Caco-2 (cell line): ENCODE measurements at places on chromosomes 13 and 19.

- no peak for DNase-seq
These were observed 78.4 kb downstream of the IRS2 start for GRCh38 chr13:109707742-109708617.

DNA sequence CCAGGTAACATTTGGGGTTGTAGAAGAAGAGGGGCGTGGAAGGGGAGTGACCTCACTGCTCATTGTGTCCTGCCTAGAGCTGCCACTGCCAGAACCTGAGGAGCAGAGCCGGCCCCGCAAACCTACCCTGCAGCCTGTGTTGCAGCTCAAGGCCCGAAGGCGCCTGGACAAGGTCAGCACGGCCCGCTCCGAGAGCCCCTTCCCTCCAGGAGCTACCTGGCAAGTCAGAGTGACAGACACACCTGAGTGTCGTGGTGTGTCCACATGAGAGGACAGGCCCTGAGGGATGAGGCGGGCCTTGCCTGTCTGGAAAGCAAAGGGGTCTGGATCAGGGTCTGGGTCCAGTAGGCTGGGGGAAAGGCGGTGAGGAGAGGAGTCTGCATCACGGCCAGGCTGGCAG lies 6.8 kb downstream of the KMT2B start:
- DNase-seq: no peak

DNA sequence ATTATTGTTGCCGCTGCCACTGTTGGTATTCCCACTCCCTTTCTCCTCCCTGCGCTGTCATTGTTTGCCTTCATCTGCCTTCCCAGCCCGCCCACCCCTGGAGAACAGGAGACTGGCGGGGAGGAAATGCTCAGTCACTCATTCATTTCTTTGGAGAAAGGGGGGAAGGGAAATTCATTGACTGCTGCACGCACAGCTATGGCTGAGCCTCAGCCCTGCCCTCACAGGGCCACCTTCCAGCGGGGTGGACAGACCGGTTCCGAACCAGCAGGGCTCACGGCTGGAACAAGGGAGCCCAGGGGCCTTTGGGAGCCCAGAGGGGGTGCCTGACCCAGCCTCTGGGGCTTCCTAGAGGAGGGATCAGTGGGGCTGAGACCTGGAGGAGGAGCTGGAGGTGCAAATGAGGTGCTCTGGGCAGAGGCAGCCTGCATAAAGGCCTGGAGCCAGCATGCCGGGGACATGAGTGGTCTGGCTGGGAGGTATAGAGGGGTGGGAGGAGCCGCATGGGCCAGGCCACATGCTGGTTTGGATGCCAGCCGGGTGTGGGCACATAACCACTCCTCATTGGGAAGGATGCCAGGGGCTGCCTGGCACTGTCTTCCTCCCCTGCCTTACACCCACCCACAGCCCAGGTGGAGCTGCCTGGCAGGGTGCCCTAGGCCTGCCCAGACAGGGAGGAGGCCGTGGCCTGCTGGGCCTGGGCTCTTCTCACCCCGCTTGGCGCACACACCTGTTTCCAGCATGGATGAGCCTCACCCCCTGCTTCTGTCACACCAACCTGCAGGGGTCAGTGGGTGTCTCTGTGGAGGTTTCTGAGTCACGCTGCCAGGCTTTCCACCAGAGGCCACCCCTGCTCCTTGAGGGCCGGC lies 26.8 kb downstream of the PPP5C start:
- no peak for DNase-seq

DNA sequence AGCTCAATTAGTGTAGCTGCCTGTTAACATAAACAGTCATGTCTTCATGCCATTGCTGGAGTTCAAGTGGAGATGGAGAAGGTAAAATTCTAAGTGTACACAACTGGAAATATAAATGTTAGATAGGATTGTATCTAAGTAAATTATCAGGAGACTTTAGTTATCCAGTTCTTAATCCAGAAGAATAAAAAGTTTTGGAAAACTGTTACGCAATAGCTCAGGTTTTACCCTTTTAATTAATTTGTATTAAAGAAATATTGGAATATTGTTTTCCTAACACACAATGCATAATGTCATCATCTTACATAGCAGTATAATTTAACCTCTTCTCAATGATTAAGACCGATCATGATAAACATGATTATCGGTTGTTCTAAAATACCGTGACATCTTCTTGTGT lies 2.8 kb downstream of the SLC10A2 start:
- no peak for DNase-seq

GRCh38 chr19:37999309-38000213 lies 92.6 kb downstream of the SIPA1L3 start:
- DNase-seq: no peak

DNA sequence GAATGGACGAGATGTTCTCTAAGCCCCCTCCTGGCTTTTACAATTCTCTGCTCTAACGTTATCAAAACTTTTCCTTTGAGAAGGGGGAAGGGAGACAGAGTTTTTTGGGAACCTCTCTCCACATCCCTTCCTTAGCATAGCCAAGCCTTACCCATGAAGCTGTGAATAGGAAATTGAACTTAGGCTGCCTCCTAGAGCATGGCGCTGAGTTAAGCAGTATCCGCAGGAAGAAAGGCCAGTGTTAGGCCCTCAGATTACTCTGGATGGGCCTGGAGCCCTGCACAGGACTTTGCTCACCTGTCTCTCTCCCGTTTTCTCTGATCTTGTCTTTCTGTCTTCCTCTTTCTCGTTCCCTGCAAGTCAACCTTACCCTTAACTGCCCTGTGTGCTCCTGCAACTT lies 39.6 kb downstream of the CYP2B6 start:
- no peak for DNase-seq

DNA sequence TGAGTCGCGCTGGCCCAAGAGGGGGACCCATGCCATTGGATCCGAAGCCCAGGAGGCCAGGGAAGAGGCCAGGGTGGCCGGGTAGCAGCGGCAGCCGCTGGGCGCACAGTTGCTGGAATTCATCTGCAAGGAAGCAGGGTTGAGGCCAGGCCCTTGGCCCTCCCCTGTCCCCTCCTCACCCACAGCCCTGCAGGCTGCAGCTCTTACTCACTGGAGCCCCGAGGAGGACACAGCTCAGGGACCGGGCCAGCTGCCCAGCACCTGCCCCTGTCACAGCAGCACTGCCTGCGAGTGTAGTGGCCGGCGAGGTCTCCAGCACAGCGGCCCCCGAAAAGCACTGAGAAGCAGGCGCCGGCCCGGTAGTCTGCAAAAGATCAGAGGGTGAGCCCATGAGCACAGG lies 11.2 kb downstream of the FBN3 start:
- no peak for DNase-seq

GRCh38 chr13:114057166-114058050 lies 75.0 kb downstream of the RASA3 start:
- no peak for DNase-seq

DNA sequence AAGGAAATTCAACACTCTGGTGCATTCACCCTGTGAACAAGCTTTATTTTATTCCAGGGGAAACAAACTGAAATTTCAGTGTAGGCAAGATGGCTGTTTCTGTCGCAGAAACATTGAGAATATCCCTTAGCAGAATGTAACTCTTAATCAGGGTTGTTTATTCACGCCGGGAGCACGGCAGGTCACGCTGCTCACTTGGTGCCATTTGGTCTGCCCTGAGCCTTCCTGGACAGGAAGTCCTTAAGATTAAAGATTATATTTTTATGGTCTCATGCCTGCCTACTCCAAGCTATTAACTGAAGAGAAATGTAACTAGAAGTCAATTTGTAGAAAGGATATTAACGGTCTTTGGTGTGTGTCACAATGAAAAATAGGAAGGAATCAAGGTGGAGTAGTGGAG lies 185.3 kb upstream of the ARGLU1 start:
- no peak for DNase-seq

- peak; percentile 89 for DNase-seq
These were observed 67.8 kb downstream of the SPACA7 start for GRCh38 chr13:112443995-112444311.

GRCh38 chr13:30457306-30457891 lies 8.3 kb downstream of the HMGB1 start:
- DNase-seq: no peak

DNA sequence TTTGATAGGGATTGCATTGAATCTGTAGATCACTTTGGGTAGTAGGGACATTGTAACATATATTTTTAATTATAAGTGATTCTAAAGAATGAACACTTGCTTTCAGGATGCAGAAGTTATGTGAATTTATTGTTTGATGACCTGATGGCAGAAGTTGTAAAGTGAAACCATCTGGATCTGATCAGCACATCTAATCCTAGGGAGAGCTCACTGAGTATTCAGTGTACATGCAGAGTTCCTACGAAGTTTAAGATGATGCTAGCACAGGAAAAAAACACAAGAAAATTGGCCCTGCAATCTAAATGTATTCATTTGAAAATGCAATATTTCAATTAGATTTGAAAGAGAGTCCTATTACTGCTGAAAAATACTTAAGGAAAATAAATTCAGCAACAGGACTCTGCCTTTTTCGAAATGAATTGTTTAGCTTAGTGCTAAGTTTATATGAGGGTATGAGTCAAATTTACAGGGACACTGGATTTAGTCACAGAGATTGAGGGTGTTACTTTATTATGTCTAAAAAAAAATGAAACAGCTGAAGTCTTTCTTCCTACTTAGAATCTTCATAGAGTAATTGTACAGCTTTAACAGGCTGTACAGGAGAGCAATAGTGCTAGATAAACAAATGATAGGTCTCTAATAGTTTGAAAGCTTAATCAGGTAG lies 385.7 kb downstream of the DCT start:
- DNase-seq: no peak

GRCh38 chr19:33814181-33815165 lies 17.8 kb downstream of the KCTD15 start:
- DNase-seq: no peak

- no peak for DNase-seq
These were observed 853 bp upstream of the CACNA1A start for GRCh38 chr19:13507053-13507611.

- DNase-seq: no peak
These were observed 122.3 kb downstream of the URI1 start for GRCh38 chr19:30064348-30064699.

- DNase-seq: no peak
These were observed 2.0 kb downstream of the CAB39L start for GRCh38 chr13:49441846-49442245.

GRCh38 chr13:21234526-21234925 lies 58.1 kb downstream of the MRPL57 start:
- peak; percentile 51 for DNase-seq

DNA sequence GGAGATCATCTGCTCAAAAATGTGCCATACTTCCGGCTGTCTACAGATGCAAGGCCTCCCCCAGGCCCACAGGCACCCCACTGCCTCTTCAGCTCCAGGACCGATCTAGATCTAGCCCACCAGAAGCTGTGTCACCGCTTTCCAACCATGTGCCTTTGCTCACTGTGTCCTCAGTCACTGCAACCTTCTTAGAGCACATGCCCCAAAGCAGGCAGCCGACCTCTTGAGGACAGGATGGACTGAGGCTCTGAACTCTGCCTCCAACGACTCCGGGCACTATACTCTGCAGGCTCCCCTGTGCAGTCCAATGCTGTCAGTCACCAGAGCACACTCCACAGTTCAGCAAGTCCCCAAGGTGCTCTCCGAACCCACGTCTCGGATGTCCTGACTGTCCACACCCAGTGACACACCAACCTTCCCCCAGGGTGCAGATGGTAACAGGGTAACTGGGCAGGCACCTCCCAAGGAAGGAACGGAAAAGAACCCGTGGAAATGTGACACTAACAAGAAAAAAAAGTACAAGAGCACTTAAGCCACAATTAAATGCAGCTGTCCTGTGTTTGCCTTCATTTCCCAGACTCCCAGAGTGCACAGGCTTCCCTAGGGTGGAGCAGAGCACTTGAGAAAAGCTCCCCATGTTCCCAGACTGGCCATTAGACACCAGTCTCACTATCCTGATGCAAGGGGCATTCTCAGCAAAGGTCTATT lies 4.8 kb downstream of the STK24 start:
- DNase-seq: no peak
